H7 (cell line): ENCODE measurements at places on chromosomes 7 and 10.

- peak; percentile 12 for DNase-seq
Measured at GRCh38 chr10:31135171-31135570, 103.5 kb upstream of the ZNF438 start.

DNA sequence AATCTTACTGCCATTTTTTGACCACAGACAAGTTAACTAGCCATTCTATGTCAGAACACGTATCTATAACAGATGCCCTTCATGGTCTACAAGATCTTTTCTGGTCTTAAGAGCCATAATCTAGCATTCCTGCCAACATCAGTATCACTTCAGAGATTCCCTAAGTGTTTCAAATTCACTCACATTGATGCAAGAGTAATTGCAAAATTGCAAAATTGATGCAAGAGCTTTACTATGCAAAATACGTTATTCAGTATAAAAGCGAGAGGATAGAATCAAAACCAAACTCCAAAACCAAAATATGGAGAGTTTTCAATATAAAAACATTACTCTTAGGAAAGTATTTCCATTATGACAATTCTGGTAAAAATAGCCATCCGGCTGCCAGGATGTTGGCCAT is 38.1 kb upstream of the PPP1R17 start:
- no peak for DNase-seq

- DNase-seq = peak; percentile 1
Measured at GRCh38 chr7:145817687-145818086, 298.9 kb upstream of the CNTNAP2 start.

DNA sequence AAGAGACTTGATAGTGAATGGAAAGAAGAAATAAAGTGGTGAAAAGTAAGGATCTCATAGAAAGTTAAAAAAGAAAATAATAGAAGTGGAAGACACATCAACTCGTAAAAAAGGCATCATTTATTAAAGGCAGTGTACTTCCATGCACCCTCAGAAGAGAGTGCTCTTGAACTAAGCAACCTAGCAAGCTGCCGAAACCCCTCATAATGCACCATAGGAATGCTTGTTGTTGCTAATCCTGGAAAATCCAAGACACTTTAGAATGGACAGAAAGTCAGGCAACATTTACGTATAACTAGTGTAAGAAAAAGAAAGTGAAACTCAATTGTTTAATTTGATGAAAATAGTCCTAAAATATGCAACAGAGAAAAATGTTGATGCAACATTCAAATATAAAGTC is 12.8 kb downstream of the TFPI2 start:
- DNase-seq = no peak

DNA sequence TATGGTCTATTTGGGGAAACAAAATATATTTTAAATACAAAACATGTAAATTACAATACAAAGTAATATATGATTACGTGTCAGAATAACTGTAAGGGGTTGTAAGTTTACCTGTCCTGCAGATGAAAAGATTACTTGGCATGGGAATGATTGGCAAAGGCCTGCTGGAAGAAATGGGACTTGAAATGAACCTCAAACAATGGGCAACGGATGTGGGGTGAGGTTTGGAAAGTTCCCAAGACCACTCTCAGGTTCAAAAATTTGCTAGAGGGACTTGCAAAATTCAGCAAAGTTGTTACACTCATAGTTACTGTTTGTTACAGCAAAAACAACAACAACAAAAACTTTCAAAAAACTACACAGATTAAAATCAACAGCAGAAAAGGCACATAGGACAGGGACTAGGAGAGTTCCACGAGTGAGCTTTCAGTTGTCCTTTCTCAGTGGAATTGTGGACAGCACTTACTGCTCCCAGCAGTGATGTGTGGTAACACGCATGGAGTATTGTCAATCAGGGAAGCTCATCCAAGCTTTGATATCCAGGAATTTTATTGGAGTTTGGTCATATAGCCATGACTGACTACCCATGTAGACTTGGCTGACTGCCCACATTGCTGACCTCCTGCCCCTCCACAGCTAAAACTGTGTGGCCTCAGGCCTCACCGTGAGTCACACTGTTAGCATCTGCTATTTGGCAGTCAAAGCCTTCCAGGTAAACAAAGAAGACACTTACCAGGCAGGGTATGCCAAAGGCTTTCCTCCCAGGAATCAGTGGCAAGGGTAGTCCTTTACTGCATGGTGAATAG is 43.8 kb downstream of the EXOC6 start:
- DNase-seq = no peak

GRCh38 chr7:132053871-132054270 is 497.4 kb upstream of the PODXL start:
- DNase-seq = no peak

GRCh38 chr10:130138479-130138866 is 2.3 kb downstream of the GLRX3 start:
- no peak for DNase-seq

- no peak for DNase-seq
Measured at GRCh38 chr7:119514326-119514725, 758.6 kb upstream of the KCND2 start.

GRCh38 chr7:52463341-52463740 is 572.1 kb upstream of the POM121L12 start:
- DNase-seq = no peak

DNA sequence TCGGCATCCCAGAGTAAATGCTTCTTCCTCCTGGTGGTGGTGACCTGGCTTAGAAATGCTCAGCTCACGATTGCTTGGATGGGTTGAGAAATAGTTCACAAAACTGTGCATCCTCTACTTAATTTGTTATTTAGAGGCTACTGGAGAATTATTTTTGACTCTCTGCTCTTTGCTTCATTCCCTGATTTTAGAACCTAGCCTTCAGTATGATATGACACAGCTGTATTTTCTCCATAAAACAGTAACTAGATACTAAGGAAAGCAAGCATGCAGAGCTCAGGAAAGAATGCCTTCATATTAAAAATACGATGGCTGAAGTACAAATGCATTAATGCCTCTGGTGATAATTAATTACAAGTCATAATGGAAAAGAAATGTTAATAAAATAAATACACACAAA is 602.0 kb upstream of the COBL start:
- DNase-seq = no peak

DNA sequence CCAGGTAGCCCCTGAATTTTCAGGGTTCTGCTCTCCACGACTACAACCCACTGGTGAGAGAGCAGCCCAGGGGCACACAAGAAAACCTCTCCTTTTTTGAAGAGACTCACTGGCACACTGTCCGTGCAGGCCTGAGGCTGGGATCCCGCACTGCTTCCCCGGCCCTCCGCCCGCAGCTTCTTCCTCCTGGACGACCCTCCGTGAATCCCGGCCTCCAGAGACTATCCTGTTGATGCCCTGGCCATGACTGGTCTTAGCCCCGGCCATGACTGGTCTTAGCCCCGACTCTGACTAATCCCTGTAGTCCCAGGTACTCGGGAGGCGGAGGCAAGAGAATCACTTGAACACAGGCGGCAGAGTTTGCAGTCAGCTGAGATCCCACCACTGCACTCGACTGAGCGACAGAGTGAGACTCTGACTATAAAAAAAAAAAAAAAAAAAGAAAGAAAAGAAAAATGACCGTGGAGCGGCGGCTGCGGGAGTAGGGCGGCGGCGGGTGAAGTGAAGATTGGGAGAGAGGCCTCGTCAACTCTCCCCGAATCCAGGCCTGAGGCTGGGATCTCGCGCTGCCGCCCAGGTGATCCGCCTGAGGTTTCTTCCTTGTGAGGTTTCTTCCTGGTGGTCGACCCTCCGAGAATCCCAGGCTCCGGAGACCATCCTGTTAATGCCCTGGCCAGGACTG is 196.4 kb downstream of the ZNF716 start:
- DNase-seq = peak; percentile 2

DNA sequence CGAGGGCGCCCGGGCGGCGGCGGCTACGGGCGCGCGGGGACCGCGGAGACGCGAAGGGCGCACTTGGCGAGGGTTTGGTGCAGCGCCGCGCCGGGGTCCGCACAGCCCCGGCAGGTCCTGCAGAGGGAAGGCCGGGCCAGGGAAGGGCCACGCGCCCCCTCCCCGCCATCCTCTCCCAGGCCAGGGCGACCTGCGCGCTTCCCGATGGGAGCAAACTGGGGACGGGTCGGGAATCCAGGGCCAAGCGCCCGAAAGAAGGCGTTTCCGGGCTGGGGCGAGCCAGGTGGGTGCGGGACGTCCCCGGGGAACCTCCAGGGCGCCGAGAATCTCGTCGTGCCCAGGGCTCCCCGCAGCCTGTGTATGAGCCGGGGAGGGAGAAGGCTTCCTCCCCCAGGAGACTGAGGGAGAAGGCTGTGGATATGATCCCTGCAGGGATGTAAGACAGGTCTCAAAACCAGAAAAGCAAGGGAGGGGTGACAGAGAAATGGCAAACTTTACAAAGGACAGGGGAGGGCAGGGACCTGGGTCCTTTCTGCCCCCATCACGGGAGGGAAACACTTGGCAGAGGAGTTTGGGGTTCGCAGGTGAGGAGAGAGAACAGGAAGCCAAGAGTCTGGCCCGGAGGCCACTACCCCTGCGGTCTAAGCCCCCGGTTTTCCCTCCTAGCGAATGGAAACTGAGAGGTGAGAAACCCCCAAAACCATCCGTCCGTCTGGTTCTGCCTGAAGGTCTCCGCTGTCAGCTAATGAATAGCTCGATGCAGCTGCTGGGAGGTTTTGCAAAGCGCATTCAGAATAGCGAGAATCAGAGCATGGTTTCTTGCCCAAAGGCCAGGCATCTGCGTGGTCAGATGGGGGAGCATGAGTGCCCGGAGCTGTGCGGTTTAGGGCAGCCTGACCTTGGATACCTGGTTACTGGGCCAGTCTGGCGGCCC is 674 bp downstream of the AMZ1 start:
- peak; percentile 85 for DNase-seq

GRCh38 chr10:3869036-3869435 is 84.0 kb upstream of the KLF6 start:
- no peak for DNase-seq

GRCh38 chr7:132779164-132779563 is 202.9 kb upstream of the PLXNA4 start:
- DNase-seq = no peak

GRCh38 chr7:76314042-76314721 is 11.7 kb downstream of the HSPB1 start:
- peak; percentile 97 for DNase-seq

DNA sequence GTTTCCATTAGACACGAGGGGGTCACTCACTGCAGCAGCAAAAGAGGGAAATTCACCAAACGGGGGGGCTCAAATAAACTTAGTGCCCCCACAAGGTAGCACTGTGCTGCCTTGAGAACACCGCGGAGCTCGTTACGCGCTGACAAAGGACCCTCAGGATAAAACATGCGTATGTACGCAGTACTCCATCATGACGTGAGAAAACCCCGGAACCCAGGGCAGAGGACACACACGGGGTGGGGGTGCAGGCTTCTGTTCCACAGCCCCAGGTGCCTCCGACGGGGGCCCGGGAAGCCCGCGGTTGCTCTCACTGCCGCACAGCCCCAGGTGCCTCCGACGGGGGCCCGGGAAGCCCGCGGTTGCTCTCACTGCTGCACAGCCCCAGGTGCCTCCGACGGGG is 232.4 kb downstream of the ZMYND11 start:
- DNase-seq = no peak

DNA sequence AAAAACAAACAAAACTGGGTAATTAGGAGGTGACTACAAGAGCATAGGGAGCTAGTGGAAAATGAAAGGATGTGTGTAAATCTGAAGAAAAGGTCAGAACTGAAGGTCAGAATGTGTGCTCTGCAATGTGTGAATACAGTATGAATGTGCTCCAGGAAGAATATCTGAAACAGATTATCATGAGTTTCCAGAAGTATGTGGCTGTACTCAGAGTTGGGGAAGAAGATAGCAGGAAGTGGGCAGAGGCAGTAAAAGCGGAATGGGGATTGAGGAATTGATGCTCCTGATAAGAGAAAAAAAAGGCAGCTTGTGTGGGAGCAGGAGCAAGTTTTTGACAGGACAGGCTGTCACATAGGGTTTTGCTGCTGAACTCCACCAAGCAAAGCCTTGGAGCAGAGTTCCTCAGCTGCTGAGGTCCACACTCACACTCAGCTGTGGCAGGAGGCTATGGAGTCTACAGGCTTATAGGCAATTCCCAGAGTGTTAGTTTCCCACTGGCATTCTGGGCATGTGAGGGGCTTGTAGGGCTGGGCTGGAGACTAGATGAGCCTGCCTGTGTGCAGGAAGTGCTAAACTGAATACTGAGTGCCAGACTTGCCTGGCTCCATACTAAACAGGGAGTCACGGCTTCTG is 22.9 kb downstream of the H2AZ2 start:
- DNase-seq = no peak

GRCh38 chr7:49852619-49853462 is 79.4 kb downstream of the VWC2 start:
- peak; percentile 72 for DNase-seq

GRCh38 chr7:42527004-42527403 is 290.0 kb upstream of the GLI3 start:
- no peak for DNase-seq

- peak; percentile 24 for DNase-seq
Measured at GRCh38 chr7:43669286-43670081, 59.8 kb downstream of the COA1 start.

DNA sequence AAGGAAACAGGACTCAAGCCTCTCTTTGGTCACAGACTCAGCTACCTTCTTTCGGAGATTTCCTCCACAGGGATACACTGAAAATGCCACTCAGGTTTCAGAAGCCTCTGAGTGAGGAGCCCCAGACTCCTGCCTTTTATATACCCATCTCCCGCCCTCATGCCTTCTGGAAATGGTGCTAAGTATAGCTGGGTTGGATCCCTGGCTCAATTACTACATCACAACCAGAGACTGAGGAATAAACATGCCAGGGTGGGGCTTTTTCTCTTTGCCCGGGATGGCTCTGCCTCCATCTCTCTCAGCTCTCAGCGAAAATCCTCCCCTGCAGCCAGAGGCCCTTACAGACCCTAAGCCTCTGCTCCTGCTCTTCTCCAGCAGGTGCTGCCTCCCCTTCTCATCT is 299.5 kb downstream of the KCNMA1 start:
- no peak for DNase-seq

- DNase-seq = no peak
Measured at GRCh38 chr7:55568613-55569268, 3.6 kb downstream of the VOPP1 start.

- no peak for DNase-seq
Measured at GRCh38 chr10:46317370-46317769, 30.6 kb downstream of the ANTXRL start.

- no peak for DNase-seq
Measured at GRCh38 chr10:112784022-112784461, 166.0 kb upstream of the TCF7L2 start.

DNA sequence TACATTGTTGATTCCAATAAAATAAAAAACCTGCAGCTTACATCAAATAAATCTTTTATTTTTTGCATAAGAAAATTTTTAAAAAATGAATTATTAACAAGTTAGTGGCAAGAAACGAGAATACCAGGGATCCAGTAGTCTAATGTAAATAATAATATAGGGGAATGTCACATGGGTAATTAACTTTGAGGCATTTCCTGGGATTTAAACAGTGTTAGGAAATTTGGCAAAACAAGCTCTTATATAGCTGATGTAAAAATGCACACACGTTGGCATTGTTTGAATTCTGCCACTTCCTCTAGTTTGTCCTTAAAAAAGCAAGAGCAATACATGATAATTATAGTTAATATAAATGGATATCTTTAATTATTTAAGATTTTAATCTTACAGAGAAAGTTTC is 768.6 kb downstream of the CNTNAP2 start:
- DNase-seq = no peak
